ENCODE measurements at places on chromosomes 3 and 15.
A peak's percentile ranks its signal among the peaks of the same experiment; 100 is the strongest.

GRCh38 chr3:35422836-35423601 is 216.3 kb upstream of the ARPP21 start:
- no peak for DNase-seq

DNA sequence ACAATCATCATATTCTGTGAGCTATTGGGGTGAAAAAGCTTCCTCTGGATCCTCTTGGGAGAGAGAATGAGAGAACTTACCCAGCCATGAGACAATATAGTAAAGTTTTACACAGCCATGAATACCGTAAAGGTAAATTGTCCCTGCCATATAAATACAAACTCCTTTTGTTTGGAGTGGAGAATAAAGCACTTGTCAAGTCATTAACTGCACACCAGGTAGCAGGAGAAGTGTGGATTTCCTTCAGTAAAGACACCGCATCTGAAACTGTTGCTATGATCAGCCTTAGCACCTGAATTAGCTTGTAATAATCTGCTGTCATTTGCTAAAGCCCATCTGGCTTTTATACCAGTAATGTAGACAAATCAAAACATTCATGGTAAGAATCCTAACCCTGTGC is 336.6 kb upstream of the SLCO3A1 start:
- DNase-seq, result no peak

DNA sequence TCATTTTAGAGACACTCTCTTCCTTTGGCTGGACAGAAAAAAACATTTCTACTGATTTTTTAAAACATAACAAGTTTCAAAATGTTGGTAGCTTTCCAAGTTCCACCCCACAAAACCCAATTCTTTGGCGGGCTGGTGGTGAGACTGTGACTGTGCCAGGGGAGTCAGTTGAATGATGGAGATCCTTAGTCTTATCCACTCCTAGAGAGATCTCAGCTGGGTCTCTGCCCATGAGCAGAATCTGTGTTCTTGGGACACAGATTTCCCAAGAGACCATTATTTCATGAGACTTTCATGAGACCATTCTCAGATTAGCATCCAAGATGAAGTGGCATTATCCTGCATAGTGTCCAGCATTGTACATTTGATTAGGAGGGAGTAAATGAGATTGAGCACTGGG is 135.1 kb upstream of the NPHP3 start:
- no peak for DNase-seq

GRCh38 chr3:39189959-39190269 is 2.5 kb downstream of the XIRP1 start:
- DNase-seq, result peak; percentile 54

- no peak for DNase-seq
Observed at GRCh38 chr3:7581831-7582230, 720.9 kb downstream of the GRM7 start.

- no peak for DNase-seq
Observed at GRCh38 chr15:66923438-66923881, 141.9 kb upstream of the SMAD3 start.

GRCh38 chr3:123424321-123424998 is 24.4 kb downstream of the ADCY5 start:
- DNase-seq, result no peak

GRCh38 chr3:114877378-114878113 is 269.5 kb downstream of the ZBTB20 start:
- no peak for DNase-seq

DNA sequence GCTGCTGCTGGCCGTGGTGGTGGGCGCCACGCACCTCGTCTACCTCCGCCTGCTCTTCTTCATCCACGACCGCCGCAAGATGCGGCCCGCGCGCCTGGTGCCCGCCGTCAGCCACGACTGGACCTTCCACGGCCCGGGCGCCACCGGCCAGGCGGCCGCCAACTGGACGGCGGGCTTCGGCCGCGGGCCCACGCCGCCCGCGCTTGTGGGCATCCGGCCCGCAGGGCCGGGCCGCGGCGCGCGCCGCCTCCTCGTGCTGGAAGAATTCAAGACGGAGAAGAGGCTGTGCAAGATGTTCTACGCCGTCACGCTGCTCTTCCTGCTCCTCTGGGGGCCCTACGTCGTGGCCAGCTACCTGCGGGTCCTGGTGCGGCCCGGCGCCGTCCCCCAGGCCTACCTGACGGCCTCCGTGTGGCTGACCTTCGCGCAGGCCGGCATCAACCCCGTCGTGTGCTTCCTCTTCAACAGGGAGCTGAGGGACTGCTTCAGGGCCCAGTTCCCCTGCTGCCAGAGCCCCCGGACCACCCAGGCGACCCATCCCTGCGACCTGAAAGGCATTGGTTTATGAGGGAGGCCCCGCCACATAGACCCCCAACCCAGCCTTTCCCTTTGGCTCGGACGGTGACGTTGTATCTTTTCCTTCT is 1.1 kb downstream of the GPR27 start:
- no peak for DNase-seq

GRCh38 chr3:18046131-18046915 is 303.9 kb upstream of the TBC1D5 start:
- no peak for DNase-seq

DNA sequence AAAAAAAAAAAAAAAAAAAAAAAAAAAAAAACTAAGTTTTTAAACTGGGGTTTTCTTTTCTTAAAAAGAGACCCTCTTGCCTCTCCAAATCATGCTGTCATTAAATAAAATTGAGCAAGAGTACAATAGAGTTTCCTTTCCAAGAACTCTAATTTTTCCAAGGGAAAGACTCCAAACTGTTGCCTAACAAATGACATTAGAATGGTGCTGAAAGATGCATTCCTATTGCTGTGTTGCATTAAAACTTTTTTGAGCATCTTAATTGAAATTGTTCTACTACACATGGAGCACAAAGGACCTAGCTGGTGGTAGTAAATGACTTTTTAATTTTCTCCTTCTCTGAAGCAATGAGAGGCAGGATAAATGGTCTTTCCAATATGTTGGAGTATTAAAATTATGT is 469.1 kb upstream of the ARHGEF26 start:
- no peak for DNase-seq

GRCh38 chr3:81270603-81271379 is 490.7 kb downstream of the GBE1 start:
- DNase-seq, result no peak

- no peak for DNase-seq
Observed at GRCh38 chr3:15405448-15406050, 21.8 kb downstream of the METTL6 start.

GRCh38 chr15:33754242-33754641 is 214.1 kb upstream of the CHRM5 start:
- DNase-seq, result no peak

GRCh38 chr3:12780751-12781150 is 15.7 kb upstream of the CAND2 start:
- no peak for DNase-seq

DNA sequence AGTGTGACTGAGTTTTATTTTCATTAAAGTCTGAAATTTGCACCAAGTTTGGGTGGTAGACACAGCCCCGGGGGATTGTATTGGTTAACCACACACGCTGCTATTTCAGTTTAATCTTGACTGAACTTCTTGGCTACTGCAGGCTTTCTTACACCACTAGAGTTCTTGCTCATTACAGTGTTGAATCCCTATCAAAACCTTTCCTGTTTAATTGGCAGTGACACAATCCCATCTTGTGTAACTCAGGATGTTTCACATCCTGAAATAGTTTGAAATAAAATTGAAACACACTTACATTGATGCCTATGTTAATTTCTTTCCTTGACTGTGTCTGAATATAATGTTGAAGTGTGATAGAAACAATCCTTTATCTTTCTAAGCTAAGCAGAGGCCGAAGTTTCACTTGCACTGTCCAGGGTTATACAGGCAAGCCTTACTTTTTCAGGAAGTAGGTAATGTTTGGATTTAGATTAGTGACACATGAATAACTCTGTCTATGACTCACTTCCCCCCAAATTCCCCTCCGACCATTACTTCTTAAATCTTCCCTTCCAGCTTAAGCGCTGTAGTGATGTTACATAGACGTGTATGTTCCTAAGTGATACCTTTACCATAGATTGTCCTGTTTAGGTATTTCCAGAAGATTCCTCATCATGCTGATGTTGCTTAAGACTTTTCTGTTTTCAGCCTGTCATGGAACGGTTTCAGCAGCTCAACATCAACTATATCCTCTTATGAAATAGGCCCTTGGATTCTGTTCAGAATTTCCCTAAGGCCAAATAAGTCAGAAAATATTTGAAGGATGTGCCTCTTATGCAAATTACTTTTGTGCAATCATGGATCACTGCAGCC is 16.8 kb downstream of the ATG7 start:
- no peak for DNase-seq

DNA sequence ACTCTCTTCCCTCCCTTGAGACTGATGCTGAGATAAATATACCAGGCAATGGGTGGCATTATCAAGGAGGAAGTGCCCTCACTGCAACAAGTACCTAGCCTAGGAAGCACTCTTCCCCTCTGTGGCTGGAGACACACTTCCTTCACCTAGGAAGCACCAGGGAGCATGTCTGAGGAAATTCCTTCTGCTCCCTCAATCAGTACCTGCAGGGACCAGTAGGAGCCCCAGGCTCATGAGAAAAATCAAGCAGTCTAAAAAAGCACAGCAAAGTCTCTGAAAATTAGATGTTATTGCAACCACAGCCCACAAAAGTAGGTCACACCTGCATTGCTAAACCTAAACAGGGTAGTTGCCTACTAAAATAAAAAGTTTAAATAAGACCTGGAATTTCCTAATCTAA is 78.2 kb upstream of the TRPM1 start:
- no peak for DNase-seq

DNA sequence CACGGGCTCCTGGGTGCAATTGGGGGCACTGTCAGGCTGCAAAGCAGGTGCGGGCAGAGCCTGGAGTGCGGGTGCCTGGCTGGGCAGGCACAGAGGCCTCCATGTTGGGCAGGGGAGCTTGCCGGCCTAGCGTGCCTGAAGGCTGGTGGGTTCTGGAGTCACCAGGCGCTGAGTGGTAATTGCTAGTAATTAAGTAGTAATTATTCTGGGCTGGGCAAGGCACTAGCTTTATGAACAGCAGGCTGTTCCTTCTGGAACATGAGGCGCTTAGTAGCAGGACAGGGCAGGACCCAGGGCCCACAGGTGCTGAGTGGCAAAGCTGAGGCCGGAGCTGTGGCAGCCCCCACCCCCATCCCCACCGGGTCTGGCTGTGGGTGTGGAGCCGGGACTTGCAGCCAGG is 25.3 kb downstream of the PLXNA1 start:
- no peak for DNase-seq

- DNase-seq, result no peak
Observed at GRCh38 chr15:68354923-68355322, 77.0 kb downstream of the ITGA11 start.

GRCh38 chr15:36039996-36040572 is 494.1 kb upstream of the DPH6 start:
- no peak for DNase-seq

- DNase-seq, result no peak
Observed at GRCh38 chr15:68710536-68710935, 110.2 kb downstream of the ANP32A start.

Measured in activated T-helper 2 cell treated with anti-CD3 and anti-CD28 coated beads, Interferon-gamma antibody, Interleukin-2, Interleukin-4, amounts not matched to agents 10 μg/mL and 5 μg/mL and 100 μg/mL, durations not matched to agents 14 hours and 24 hours and 36 hours (primary cell).